ENCODE measurements at places on chromosomes 6 and 20. TPM values are rescaled to one million over a fixed set of nuclear protein-coding genes. Genes with fewer than 3 reads are reported as not detected.

MOCS3 gene
- total RNA-seq = 7.5 TPM

BHLHE23 gene
- not detected for total RNA-seq

FAM162B gene
- total RNA-seq = 0.19 TPM

FRK gene
- total RNA-seq = under 0.01 TPM

SYCP2 gene
- 0.19 TPM for total RNA-seq

OR2H1 gene
- not detected for total RNA-seq

PARD6B gene
- 0.27 TPM for total RNA-seq

AKAP12 gene
- total RNA-seq = 226 TPM

CLVS2 gene
- under 0.01 TPM for total RNA-seq

EYA2 gene
- not detected for total RNA-seq

LINC00237 gene
- not detected for total RNA-seq

VEGFA gene
- 14.5 TPM for total RNA-seq

SLC16A10 gene
- total RNA-seq = not detected

RIPPLY2 gene
- total RNA-seq = not detected

PSMF1 gene
- 22.1 TPM for total RNA-seq

DUSP22 gene
- total RNA-seq = 20.0 TPM

CABLES2 gene
- total RNA-seq = 0.75 TPM

PGK2 gene
- not detected for total RNA-seq

VSTM2L gene
- 0.27 TPM for total RNA-seq

PLN gene
- total RNA-seq = not detected

SYNGAP1 gene
- 1.6 TPM for total RNA-seq

MOCS1 gene
- total RNA-seq = 9.3 TPM

RFX6 gene
- total RNA-seq = not detected

PRDM1 gene
- 0.94 TPM for total RNA-seq

NCOA5 gene
- 12.1 TPM for total RNA-seq

BPIFB2 gene
- total RNA-seq = not detected

CCDC170 gene
- total RNA-seq = 0.09 TPM
